PC-9 (cell line): ENCODE measurements at places on chromosomes 6 and 20. TPM values are rescaled to one million over a fixed set of nuclear protein-coding genes. Genes with fewer than 3 reads are reported as not detected.

GRCh38 chr20:35902545-35902941 is 51.8 kb downstream of the SCAND1 start:
- no peak overlapping the region for H3K4me3 ChIP-seq
- no peaks in the 10 kb centered on the region for H3K27me3 ChIP-seq
- DNase-seq, result peak; percentile 53

DNA sequence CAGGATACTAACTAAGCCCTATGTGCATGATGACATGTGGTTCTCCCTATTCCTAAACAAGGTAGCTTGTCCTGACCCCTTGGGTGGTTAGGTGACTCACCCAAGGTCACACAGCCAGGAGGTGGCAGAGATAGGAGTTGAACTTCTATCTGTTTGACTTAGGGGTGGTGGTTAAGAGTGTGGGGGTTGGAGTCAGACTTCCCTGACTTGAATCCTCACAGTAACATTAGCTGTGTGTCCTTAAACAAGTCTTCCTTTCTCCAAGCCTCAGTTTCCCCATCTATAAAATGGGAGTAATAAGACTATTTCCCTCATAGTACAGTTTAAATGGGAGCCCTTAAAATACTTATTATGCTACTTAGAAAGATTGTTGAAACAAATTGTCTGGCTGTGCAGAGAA is 21.9 kb downstream of the SLC12A5 start:
- peaks cover 51% of the 10 kb centered on the region for H3K27me3 ChIP-seq
- no peaks in the 10 kb centered on the region for H3K36me3 ChIP-seq
- DNase-seq, result no peak
- no peak overlapping the region for H3K4me3 ChIP-seq
- H3K4me1 ChIP-seq, result no peaks in the 10 kb centered on the region

DNA sequence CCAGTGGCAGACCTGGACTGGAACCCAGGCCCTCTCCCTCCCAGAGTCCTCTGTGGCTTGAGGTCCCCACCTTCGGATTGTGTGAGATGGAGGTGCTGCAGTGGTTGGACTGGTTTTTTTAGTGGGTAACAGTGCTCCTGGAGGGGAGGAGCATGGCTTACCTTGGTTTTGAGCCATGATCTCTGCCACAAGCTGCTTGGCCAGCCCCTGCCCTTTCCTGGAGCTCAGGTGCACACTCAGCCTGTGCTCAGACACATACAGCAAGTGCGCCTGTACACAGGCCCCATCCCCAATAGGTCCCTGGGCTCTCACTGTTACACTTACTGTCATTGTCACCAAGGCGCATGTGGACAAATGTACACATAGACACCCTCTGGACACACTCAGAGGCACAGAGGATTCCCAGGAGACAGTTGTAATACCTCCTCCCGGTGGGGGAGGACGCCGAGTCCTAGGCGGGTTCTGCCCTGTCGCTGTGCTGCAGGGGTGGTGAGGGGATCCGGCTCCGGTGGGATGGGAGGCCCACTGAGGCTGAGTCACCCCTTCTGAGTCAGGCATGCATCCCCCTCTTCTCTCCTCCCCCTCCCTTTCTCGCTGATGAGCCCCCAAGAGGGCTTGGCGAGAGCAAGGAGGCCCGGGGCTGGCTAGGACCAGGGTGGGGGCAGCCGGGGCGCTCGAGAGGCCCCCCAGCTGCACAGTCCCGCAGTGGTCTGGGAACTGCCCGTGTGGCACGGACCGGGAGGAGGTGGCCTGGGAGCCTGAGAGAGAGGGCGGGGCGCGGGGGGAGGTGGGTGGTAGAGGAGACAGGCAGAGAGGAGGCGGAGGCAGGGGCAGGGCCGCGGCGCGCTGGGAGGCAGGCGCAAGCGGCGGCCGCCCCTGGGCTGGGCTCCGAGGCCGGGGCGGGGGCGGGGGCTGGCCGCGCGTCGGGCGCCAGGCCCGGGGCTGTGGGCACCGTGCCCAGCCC is 522 bp upstream of the EPB41L1 start:
- peak overlapping the region; percentile 79 for H3K4me3 ChIP-seq
- H3K27me3 ChIP-seq, result no peaks in the 10 kb centered on the region
- peak; percentile 89 for DNase-seq

GRCh38 chr20:17786221-17786718 is 86.5 kb downstream of the BANF2 start:
- H3K36me3 ChIP-seq, result no peaks in the 10 kb centered on the region
- DNase-seq, result no peak
- no peak overlapping the region for H3K27ac ChIP-seq
- peaks cover 13% of the 10 kb centered on the region; the same call in 1 of the 2 replicates for H3K27me3 ChIP-seq
- no peak overlapping the region for H3K4me3 ChIP-seq
- H3K4me1 ChIP-seq, result no peaks in the 10 kb centered on the region

GRCh38 chr6:131183427-131184095 is 48.3 kb downstream of the AKAP7 start:
- no peaks in the 10 kb centered on the region for H3K4me1 ChIP-seq
- no peak overlapping the region for H3K4me3 ChIP-seq
- H3K27me3 ChIP-seq, result no peaks in the 10 kb centered on the region
- no peak overlapping the region for H3K27ac ChIP-seq

DNA sequence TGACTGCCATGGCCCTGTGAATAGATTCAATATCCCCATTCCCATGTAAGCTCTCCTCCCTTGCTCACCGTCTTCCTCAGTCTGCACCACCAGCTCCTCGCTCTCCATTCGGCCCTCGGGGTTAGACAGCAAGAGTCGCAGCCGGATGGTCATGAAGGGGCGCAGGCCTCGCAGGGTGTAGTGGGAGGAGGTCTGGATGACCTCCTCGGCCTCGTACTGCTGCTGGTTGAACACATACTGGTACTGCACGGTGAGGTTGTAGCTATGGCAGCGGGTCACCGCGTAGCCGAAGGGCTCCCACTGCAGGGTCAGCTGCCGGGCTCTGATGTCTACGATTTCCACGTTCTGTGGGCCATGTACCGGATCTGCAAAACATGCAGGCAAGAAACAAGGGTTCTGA is 717.5 kb downstream of the PTPRT start:
- peaks cover 74% of the 10 kb centered on the region for H3K27me3 ChIP-seq
- no peaks in the 10 kb centered on the region for H3K36me3 ChIP-seq
- H3K4me3 ChIP-seq, result no peak overlapping the region
- no peak overlapping the region for H3K27ac ChIP-seq
- DNase-seq, result no peak

- no peak for DNase-seq
- H3K4me1 ChIP-seq, result no peaks in the 10 kb centered on the region
- H3K27me3 ChIP-seq, result no peaks in the 10 kb centered on the region
- H3K36me3 ChIP-seq, result no peaks in the 10 kb centered on the region
- no peak overlapping the region for H3K27ac ChIP-seq
- no peak overlapping the region for H3K4me3 ChIP-seq
Measured at GRCh38 chr6:111550953-111551352, 54.7 kb downstream of the TRAF3IP2 start.

- H3K4me3 ChIP-seq, result no peak overlapping the region
- H3K27ac ChIP-seq, result 0 out of 2 replicates have a peak overlapping the region, but pooled peaks have one; percentile 19
- H3K36me3 ChIP-seq, result 0 out of 2 replicates have a peak, but pooled peaks cover 7% of the 10 kb centered on the region
- no peak for DNase-seq
- no peaks in the 10 kb centered on the region for H3K27me3 ChIP-seq
- peaks cover 81% of the 10 kb centered on the region for H3K4me1 ChIP-seq
Measured at GRCh38 chr20:44181611-44182010, 5.4 kb downstream of the JPH2 start.

DNA sequence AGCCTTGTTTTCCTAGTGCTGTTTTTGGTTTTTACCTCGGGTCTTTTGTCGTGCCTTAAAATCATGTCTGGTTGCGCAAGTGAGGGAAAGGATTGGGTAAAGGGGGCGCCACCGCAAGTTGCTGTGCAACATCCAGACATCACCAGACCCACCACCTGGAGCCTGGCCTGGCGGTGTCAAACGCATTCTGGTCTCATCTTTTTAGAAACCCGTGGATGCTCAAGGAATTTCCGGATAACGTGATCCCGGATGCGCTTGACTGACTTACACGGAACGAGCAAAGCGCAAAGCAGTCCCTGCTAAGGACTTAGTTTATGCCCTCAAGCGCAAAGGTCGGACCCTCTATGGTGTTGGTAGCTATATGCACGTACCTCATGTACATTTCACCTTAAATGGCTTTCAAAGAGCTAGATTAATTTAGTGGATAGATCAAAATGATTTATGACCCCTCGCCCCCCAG is 105.2 kb downstream of the OR2B2 start:
- no peaks in the 10 kb centered on the region for H3K36me3 ChIP-seq
- peaks cover 18% of the 10 kb centered on the region for H3K4me1 ChIP-seq
- peak overlapping the region; percentile 64 for H3K27ac ChIP-seq

DNA sequence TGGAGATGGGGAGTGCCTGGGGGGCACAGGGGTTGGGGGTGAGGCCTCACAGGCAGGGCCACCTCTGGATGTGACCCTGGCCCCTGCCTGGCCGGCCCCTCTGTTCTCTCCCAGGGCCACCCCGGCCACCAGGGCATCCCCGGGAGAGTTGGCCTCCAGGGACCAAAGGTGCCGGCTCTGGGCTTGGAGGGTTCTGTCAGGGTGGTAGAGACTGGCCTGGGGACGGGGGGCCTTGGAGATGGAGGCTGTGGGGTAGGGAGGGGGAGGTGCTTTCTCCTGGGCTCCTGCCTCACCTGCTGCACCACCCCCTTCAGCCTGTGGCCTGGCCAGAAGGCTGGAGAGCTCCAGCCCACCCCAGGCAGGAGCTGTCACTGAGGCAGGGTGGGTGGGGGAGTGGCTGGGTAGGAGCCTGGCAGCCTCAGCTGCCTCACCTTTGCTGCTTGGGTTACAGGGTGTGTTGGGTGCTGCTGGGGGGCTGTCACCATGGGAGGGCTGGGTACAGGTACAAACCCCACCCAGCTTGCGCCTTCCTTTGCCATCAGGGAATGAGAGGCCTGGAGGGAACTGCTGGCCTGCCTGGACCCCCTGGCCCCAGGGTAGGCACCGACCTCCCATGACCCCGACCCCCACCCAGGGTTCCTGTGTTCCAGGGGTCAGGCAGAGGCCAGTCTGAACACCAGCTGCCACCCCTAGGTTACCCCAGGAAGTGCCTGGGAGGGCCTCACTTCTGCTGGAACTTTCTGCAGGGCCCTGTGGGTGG is 32.7 kb downstream of the COL20A1 start:
- no peaks in the 10 kb centered on the region for H3K36me3 ChIP-seq
- no peak for DNase-seq
- no peak overlapping the region for H3K27ac ChIP-seq
- no peak overlapping the region for H3K4me3 ChIP-seq
- peaks cover 5% of the 10 kb centered on the region; the same call in 1 of the 2 replicates for H3K4me1 ChIP-seq

DNA sequence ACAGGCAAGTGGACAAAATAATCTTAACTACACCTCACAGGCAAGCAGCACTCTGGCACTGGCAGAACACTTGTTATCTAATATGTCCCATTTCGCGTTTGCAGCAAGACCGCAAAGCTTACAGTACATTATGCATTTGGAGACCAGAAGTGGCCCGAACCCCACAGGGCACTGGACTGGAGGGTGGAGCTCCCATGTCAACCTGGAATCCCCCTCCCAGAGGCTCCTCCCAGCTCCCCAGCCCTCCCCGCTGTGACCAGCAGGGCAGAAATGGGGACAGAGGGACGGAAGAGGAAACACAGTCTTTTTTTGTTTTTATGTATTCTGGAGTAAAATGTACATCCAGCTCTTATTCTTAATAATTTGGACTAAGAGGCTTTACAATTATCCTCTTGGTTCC is 263.7 kb downstream of the SMOC2 start:
- H3K27ac ChIP-seq, result no peak overlapping the region
- H3K4me1 ChIP-seq, result no peaks in the 10 kb centered on the region
- no peak overlapping the region for H3K4me3 ChIP-seq
- no peaks in the 10 kb centered on the region for H3K36me3 ChIP-seq
- no peak for DNase-seq

GRCh38 chr20:13261460-13262301 is 40.6 kb downstream of the ISM1 start:
- H3K27me3 ChIP-seq, result no peaks in the 10 kb centered on the region
- no peak overlapping the region for H3K4me3 ChIP-seq
- no peak overlapping the region for H3K27ac ChIP-seq
- no peaks in the 10 kb centered on the region for H3K4me1 ChIP-seq
- H3K36me3 ChIP-seq, result no peaks in the 10 kb centered on the region

BMP6 gene
- total RNA-seq, result not detected in 2 replicates
